ENCODE measurements at places on chromosomes 2 and 18.

DNA sequence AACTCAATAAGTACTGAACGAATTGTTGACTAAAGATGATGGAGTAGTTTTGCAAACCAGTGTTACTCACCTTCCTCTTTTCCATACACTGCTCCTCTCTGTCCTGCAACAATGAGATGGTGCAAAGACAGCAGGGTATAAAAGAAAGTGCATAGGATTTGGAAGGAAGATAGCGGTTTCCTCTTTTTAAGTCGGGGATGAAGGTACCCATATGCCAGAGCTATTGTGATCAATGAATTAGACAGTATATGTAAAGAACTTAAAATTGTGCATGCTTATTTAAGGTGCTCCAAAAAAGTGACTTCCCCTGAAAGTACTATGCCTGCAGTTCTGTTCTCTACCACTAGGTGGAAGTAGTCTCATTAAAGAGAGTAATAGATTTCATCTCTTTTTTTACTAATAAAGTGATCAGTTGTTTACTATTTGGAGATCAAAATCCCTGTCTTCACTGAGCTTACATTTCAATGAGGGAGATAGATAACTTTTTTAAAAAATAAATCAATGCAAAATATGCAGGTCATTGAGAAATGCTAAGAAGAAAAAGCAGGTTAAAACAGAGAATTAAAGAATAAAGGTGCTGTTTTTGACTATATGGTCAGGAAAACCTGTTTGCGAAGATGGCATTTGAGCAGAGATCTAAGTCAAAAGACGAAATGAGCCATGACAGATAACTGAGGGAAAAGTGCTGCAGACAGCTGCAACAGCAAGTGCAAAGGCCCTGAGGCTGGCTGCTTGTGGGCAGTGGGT, 339.7 kb upstream of the SLC14A2 start:
- peak; percentile 35 for DNase-seq

DNA sequence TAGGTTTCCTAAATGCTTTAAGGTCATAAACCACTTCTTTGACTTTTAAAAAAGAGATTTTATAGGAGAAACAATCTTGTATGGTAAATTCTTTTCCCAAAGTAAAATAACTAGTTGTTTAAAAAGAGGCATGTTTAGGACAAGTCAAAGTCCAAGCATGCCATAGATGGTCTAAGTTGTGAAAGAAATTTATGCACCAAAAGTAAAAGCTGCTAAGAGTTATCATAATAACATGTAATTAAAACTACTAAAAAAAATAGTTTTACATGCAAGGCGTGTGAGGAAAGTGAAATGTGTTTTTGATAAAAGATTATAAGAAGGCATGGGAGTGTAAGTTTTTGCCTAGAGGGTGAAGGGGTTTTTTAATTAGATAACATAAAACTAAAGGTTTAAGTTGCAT, 22.5 kb downstream of the FAM210A start:
- DNase-seq: no peak

- DNase-seq: no peak
These were observed 30.8 kb upstream of the LRRTM4 start for GRCh38 chr2:77552956-77553355.

GRCh38 chr2:120464448-120464931, 118.6 kb downstream of the INHBB start:
- DNase-seq: no peak

DNA sequence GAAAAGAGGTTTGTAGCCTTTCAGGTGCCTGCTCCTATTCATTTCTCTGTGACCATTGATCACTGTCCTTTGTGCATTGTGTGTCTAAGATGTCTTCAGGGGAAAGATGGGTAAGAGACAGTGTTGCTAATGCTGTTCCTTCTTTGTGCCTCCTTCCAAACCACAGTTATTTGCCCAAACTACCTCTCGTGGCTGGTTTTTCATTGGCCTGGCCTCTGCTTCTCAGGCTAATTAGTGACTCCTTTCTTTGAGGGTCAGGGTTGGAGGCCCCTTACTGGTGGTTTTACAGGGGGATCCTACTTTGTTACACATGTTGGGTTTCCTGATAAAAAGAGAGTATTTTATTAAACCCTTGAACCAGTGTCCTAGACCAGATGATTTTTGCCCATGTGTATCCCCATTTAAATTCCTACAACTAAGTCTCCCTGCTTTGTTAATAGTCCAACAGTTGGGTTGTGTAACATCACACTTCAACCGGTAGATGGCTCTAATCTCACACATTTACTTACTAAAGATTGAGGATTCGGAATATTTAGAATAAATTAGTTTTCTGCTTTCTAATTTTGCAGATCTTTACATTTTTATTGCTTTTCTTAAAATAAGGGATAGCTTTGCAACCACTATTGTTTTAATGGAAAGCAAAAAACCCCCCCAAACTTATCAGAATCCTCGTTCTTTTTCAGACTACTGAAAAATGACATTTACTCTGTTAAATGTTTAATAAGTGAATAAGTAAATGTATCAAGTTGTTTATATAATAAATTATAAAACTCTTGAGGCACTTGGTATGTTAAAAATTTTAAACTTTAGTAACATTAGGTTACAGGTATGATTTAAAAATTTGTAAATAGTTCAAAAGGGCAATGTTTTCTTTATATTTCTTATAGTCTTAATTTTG, 2.4 kb downstream of the MARS2 start:
- peak; percentile 41 for DNase-seq

DNA sequence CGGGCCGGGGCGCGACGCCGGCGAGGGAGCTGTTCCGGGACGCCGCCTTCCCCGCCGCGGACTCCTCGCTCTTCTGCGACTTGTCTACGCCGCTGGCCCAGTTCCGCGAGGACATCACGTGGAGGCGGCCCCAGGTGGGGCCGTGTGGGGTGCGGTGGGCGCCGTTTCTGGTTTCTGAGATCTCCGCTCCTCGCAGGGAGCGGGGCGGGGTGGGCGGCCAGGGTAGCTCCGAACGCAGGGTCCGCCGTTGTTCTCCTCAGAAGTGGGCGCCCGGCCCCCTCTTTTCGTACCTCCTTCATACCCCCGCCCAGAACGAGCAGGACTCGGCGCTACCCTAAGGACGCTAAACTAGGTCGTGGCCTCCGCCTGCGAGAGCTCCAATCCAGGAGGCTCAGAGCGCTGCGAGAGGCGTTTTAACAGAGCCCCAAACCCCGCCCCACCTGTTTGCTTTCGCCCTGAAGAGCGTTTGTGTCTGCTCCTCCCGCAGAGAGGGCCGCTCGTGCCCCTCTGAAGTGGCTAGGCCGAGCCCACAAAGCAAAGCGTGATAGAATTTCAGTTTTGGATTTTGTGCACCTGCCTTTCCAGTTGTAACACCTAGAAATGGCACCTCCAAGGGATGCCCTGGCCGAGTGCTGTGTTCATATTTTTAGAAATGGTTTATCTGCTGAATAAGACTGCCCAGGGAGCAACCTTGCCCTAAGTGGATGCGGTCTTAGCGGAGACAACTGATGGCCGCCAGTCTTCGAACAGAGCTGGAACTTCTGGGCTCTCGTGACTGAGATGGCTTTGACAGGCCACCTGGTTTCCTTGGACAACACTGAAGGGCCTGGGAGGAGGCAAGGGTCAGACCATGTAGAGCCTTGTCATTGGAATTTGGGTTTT, 626 bp downstream of the CAPN10 start:
- DNase-seq: peak; percentile 49

DNA sequence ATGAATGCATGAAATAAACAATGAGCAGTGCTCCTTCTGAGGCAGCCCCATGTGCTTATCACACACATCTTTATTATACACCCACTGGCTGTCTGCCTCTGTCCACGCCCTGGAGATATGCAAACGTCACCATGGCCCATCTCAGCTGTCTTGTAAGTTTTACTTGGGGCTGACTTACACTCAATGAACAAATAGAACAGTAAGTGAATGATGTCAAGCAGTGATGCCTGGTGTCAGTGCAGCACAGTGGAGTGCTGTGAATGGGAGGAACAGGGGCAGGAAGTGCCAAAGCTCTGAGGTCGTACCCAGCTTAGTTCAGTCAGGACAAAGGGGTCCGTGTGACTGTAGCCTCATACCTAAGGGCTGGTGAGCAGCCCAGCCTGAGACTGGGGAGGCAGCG, 659.5 kb upstream of the HS6ST1 start:
- no peak for DNase-seq

DNA sequence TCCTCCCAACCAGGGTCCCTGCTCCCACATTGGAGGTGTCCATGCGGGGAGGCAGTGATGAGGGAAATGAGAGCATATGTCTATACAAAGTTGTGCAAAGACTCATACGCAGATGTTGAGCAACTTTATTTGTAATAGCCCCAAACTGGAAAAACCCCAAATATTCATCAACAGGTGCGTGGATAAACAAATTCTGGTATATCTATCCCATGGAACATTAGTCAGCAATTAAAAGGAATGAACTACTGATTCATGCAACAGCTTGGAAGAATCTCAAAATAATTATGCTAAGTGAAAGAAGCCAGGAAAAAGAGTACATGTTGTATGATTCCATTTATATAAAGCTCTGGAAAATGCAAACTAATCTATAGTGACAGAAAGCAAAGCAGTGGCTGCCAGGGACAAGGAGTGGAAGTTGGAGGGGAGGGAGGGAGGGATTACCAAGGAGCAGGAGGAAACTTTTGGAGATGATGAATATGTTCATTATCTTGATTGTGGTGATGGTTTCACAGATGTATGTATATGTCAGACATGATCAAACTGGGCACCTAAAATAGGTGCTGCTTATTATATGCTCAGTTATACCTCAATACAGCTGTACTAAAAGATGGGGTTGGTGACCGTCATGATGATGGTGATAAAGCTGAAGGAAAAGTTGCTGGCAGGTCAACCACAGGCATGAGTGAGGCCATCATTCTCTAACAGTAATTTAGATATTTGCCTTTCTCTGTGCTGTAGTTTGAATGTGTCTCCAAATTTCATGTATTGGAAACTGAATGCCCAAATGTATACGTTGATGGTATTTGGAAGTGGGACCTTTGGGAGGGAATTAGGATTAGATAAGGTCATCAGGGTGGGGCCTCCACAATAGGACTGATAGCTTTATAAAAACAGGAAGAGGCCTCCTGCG, 270.9 kb downstream of the CYP26B1 start:
- no peak for DNase-seq

DNA sequence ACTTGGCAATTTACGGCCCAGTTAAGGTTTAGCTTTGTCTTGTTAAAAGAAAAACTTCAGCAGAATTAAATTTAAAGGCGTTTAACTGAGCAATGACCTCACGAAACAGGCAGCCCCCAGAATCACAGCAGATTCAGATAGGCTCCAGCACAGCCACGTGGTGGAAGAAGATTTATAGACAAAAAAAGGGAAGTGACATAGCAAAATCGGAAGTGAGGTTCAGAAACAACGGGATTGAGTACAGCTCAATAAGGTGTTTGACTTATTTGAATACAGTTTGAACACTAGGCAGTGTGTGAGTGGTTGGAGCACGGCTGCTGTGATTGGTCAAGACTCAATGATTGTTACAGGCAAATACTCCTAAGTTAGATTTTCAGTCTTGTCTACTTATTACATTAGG, 79.8 kb downstream of the MOGAT1 start:
- DNase-seq: no peak

DNA sequence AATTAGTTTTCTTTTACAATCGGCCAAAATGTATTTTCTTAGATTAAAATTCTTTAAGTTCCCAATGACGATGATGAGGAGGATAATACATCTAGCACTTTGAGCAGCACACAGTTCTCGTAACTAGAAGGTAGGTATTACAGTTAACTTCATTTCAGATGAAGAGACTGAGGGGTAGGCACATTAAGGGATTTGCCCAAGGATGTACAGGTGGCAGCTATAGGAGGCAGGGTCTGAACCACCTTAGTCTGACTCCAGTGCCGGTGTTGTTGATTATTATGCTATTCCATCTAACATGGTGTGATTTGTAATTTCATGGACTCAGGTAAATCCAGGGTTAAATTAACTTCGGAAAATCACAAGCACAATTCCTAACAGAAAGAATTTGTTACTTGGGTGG, 1.1 kb downstream of the CD28 start:
- peak; percentile 44 for DNase-seq

- DNase-seq: no peak
These were observed 152.5 kb downstream of the NRP2 start for GRCh38 chr2:205834796-205835195.

DNA sequence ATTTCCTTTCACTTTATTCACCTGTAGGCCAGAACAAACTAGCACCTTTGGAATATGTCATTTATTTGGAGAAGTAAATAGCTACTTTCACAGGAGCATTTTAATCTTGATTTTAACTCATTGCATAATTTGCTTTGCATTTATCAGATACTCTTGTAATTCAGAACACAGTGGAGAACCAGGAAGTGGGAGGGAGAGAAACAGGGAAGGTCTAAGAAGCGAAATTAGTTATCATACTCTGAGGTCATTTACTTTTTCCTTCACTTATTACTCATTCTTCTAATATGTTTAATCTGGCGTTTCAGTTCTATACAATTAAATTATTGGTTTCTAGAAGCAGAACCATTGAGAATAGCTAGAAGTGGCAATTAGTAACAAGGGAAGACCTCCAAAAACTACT, 20.7 kb downstream of the RBM44 start:
- DNase-seq: no peak

- no peak for DNase-seq
These were observed 262.0 kb upstream of the PIK3C3 start for GRCh38 chr18:41693008-41693407.

- no peak for DNase-seq
These were observed 5.6 kb downstream of the ZAP70 start for GRCh38 chr2:97718942-97719341.

- DNase-seq: no peak
These were observed 36.9 kb downstream of the REEP1 start for GRCh38 chr2:86300496-86300895.

DNA sequence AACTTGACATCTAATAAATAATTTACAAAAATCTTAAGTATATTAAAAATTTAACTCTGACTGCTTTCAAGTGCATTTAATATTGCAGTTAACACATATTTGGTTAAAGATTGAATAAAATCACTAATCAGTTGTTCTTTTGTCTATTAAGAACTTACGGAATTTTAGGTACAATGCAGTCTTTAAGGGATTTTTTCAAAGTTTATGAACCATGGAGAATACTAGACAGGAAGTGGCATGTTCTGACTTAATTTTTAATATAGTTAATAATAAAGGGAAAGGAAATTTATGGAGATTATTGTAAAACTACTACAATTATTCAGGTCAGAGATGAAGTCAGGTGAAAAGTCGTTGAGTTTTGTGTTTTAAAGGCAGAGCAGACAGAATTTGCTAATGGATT, 240.9 kb downstream of the CALCRL start:
- DNase-seq: no peak

DNA sequence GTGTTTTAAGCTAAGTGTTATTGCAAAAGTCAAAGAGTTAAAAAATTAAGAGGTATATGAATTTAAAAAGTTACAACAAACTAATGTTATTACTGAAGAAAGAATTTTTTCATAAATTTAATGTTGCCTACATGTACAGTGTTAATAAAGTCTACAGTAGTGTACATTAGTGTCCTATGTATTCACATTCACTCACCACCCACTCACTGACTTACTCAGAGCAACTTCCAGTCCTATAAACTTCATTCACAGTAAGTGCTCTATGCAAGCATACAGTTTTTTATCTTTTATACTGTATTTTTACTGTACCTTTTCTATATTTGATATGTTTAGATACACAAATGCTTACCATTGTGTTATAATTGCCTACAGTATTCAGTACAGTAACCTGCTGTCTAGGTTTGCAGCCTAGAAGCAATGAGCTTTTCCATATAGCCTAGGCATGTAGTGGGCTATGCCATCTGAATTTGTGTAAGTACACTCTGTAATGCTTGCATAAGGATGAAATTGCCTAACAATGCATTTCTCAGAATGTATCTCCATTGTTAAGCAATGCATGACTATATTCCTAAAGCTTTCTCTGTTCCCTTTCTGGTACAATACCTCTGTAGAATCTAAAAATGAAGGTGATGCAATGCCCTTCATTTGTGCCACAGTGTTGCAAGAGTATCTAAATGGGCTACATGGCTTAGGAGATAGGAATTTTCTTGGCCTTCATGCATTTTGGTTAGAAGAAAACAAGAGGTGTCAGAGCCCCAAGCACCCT, 370.8 kb upstream of the NT5C1B start:
- DNase-seq: no peak

Data from CD4-positive, alpha-beta T cell treated with Interleukin-1 beta for 1 hour (primary cell).